ENCODE measurements at places on chromosomes 16 and 17. TPM values are rescaled to one million over a fixed set of nuclear protein-coding genes. Genes with fewer than 3 reads are reported as not detected.

The NTN1 gene
- not detected for total RNA-seq

The IRX6 gene
- not detected for total RNA-seq

The TMEM186 gene
- 11.9 TPM for total RNA-seq

The KRTAP9-2 gene
- not detected for total RNA-seq

The PPM1E gene
- total RNA-seq, result not detected

The PAGR1 gene
- 34.3 TPM for total RNA-seq

The PPP1R1B gene
- not detected for total RNA-seq

The CDRT4 gene
- 10.6 TPM for total RNA-seq

The SLC9A5 gene
- 3.5 TPM for total RNA-seq

The MT3 gene
- total RNA-seq, result 16.3 TPM

The ITGAX gene
- 26.4 TPM for total RNA-seq

The OR3A3 gene
- not detected for total RNA-seq

The LYZL6 gene
- not detected for total RNA-seq

The C17orf107 gene
- 1.9 TPM for total RNA-seq

The KRT28 gene
- total RNA-seq, result not detected

The SDR42E2 gene
- total RNA-seq, result 0.23 TPM

The MEOX1 gene
- 5.2 TPM for total RNA-seq
